ENCODE measurements at places on chromosomes 16 and 17.
A peak's percentile ranks its signal among the peaks of the same experiment; 100 is the strongest.

- DNase-seq: no peak
These were observed 3.0 kb downstream of the KRT27 start for GRCh38 chr17:40779181-40779909.

- DNase-seq: no peak
These were observed 1.2 kb downstream of the RHOT1 start for GRCh38 chr17:32143527-32143870.

- DNase-seq: no peak
These were observed 231.9 kb downstream of the SEC14L1 start for GRCh38 chr17:77372444-77373298.

GRCh38 chr17:7112510-7113108 lies 2.0 kb downstream of the ASGR2 start:
- DNase-seq: no peak

DNA sequence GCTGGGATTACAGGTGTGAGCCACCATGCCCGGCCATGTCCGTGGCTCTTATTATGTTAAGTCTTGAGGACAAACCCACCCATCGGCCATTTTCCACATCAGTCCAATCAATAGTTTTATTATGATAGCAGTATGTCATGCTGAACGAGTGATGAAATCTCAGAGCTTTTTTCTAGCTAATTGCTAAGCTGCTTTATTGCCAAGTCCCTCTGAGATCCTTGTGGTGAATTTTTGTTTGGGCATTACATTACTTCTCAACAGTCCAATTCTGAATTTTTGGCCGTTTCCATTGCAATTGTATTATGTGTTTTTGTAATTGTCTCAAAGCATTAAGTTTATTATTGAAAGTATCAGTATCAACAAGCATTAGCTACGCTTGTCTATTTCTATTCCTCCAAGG lies 10.9 kb downstream of the RNF112 start:
- DNase-seq: no peak

DNA sequence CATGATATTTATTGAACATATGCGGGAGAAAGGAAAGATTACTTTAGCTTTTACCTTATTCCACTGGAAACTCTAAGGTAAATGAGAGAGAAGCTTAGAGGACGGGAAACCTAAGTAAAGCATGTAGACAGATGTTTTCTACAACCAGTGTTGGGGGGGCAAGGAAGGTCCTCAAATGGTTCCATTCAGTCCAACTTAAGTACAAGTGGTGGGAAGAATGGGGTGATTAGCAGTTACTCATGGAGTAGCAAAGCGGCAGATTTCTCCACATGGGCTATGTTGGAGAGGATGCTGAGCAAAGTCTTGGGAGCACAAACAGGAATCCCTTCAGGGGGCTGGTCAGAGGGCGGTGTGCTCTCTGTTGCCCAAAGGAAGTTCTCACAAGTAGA lies 78.6 kb downstream of the YPEL2 start:
- no peak for DNase-seq

GRCh38 chr16:87152221-87152755 lies 164.9 kb downstream of the C16orf95 start:
- no peak for DNase-seq

GRCh38 chr17:1239210-1239609 lies 31.0 kb upstream of the BHLHA9 start:
- DNase-seq: peak; percentile 84

- DNase-seq: no peak
These were observed 15.6 kb upstream of the PDK2 start for GRCh38 chr17:50079334-50080095.

DNA sequence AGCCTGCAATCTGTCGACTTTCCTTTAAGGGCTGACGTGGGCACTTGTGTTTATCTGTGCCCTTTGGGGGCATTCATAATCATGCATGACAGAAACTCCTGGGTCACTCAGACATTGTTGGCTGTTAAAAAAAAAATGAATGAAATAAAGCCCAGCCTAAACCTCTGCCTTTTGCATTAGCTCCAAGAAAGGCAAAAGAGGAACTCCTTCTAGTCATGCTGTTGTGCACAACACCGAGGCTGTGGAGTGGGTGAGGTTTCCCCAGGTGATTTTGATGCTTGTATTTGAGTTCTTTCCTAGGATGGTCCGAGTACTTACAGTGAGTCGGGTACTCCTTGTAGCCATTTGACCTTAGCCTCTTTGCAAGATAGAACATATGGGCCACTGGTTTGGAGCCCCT lies 49.6 kb upstream of the IRX6 start:
- DNase-seq: no peak

DNA sequence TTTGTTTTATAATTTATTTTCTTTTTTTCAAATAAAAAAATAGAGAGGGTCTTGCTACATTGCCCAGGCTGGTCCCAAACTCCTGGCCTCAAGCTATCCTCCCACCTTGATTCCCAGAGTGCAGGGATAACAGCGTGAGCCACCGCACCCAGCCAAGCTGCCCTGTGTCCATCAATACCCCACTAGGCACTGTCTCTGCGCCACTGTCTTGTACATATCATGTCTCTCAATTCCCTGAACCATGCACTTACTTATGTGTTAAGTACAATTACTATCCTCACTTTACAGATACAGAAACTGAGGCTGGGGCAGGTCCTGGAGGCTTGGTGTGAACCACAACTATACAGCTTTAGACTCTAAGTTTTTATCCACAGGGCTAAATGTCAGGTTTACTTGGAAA lies 11.7 kb downstream of the NSMCE1 start:
- no peak for DNase-seq

- no peak for DNase-seq
These were observed at the start of gene NOXO1 for GRCh38 chr16:1981398-1981836. TSS of gene NOXO1 (minus strand) at chr16:1981469. CDS start at chr16:1981179, 290 bp downstream.

- no peak for DNase-seq
These were observed 67.3 kb downstream of the ANKRD11 start for GRCh38 chr16:89422905-89423630.

DNA sequence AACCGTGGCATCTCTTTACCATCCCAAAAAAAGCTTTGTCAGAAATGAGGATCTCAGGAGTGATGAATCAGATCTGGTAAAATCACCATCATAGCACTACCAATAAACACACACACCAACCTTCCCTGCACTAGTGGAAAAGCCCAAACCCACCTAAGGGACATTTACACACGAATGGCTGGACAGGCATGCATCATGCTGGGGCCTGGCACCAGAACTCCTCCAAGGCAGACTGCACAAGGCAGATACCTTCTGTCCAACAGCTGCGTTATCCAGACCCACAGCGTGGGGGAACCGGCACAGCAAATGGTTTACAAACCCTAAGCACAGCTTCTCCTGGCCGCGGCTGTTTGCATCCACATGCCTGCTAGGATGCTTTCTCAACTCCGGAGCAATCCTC lies 2.8 kb downstream of the ASIC2 start:
- DNase-seq: no peak

DNA sequence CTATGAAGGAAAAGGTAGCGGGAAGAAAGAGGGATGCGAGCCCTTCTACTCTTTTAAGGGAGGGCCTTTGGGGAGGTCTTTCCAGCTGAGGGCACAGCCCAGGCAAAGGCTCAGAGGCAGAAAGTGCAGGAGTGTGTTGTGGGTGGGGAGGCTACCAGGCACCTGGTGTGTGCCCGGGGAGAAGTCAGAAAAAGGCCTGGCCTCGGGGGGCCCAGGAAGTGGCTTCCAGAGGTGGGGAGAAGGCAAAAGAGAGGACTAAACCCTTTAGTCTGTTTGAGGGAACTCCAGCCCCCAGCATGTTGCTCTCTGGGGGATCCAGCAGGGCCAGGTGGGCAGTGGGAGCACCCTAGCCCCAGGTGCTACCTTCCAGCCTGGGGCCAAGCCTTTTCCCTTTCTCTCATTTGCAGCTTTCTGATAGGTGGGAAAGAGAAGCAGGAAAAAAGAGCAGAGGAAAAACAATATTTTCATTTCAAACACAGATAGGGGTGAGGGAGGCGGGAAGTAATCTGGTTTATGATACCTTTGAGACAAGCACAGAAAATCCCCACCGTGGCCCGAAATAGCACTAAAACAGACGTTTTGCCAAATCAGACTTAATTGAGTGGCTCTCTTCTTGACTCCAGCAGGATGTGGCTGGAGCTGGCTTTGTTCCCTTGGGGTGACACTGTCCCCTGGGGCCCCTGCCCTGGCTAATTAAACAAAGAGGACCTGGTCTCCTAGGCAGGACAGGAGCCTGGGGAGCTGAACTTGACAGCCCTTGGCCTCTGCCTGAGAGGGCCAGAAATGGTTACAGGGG lies 10.4 kb downstream of the RAI1 start:
- no peak for DNase-seq

DNA sequence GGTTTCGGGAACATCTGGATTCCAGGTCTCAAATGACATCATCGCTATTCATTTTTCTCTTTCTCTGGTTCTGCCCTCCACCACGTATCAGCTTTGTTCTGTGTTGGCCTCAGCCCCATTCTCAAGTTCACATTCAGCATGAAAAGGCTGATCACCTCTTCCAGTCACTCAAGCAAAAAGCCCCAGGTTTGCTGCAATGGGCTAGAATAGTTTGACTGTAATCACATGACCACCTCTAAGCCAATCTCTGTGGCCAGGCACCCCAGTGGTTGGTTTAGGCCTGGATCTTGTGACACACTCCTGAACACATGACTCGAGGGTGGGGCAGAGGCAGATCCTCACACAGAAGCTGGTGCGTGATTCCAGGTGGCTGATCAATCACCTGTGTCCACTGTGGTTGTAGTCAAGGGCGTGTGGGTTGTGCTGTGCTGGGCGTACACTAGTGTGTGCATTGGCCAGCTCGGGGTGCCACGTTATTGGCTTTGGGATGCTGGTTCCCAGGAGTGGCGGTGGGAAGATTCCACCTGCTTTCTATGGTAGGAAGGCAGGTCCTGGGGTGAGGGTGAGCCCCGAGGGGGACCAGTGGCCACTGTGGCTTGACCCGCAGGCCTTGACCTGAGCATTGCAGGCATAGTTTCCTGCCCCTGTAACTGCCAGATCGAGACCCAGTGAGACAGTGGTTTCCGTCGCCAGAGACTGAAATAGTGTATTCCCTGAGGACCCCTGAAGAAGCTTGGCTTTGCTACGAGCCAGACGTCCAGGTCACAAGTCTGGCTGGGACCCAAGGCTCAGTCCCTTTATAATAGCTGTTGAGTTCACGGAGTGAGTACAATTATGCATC lies 12.0 kb downstream of the EEF2K start:
- DNase-seq: no peak

DNA sequence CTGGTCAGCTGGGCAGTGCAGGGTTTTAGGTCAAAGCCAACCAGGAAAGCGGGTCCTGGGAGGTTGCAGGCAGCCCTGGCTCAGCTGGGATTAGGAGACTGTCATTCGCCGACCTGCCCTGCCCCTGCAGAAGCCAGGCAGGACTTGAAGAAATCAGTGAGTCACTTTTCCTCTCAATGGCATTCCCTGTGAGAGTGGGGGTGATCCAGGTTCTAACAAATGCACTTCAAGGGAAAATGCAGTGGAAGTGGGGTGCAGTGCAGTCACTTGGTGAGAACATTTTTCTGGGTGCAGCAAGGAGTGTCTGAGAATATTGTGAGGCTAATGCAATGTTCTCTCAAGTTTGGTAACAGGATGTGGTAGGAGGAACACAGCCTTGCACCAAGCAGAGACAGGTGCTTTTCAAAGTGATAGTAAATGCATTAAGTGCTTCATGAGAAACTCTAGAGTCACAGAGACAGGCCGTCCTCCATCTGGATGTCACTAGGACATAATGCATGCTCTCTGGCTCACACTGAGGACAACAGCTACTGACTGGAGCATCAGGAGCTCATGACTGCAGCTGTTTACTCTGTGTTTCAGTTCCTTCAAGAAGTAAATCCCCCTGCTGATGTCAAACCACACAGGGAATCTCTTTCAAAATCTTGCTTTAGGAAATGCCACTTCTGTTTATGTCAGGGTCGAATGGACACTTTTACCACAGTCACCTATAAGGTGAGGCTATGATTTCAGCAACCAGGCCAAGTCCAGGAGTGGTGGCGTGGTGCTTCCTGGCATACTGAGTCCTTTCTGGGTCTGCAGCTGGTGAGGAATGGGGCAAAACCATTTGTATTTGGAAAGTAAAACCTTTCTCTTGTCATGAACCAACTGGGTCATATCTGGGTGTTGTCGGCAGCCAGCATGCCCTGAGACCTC lies 16.7 kb downstream of the CDK5R1 start:
- DNase-seq: no peak

GRCh38 chr17:39963829-39964228 lies 1.0 kb downstream of the GSDMA start:
- DNase-seq: no peak

DNA sequence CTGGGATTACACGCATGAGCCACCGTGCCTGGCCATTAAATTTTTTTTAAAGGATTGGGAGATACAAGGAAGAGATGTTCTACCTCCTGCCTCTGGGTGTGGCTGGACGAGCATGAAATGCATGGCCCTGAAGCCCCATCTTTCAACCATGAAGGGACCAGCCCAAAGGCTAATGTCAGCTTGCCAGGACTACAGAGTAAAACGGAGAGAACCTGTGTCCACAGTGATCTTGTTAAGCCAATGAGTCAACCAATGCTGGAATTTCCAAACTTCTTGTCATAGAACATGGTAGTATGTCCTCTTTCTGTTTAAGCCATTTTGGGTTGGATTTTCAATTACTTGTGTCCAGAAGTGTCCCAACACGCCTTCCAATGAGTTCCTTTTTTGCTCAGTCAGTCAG lies 71.3 kb downstream of the RTN4RL1 start:
- no peak for DNase-seq

DNA sequence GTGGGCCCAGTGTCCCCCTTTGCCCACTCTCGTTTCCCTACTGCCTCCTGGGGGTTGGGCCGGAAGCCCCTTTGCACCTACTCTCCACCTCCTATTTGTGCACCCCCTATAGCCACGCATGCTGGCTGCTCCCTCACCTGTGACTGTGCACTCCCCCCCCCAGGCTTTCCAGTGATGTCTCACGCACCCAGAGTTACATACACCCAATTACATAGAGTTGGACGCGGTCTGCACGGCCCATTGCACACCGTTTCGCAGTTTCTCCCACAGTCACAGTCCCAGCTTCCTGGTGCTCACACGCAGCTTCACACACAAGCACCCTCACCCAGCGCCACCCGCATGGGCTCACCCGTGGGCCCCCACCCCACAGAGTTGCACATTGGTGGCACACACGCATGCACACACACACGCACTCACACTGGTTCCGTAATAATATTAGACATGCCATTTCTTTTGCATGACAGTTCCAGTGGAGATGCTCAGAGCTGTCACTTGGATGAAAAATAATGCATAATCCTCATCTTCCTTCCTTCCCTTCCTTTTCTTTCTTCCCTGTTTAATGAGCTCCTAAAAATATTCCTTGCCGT lies 21.5 kb upstream of the C1QL1 start:
- no peak for DNase-seq

GRCh38 chr17:57993471-57994365 lies 5.7 kb upstream of the VEZF1 start:
- no peak for DNase-seq

GRCh38 chr17:74244548-74244947 lies 29.5 kb upstream of the DNAI2 start:
- no peak for DNase-seq

GRCh38 chr16:75280331-75280804 lies 28.9 kb upstream of the BCAR1 start:
- no peak for DNase-seq
